ENCODE measurements at places on chromosomes 6 and 20.

DNA sequence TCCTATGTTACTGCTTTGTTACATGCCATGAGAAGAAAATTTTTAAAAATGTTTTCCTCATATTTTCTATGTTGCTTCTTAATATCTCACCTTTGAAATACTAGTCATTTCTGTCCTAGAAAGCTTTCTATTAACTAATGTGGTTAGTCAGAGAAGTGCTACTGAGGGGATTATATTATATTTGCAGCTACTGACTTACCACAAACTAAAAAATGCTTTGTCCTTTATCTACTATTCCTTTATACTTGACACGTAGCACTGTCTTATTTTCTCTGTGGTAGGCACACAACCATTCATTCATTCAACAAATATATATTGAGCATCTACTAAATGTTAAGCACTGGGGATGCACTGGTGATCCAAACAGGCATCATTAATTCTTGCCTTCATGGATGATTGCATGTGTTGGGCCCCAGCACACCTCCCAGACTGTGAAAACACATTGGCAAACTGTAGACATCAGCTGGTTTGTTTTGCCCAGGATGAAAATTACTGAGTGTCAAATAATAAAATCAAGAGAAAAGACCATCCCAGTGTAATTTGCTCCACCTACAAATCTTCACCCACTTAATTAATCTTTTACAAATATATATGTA is 10.7 kb upstream of the MLIP start:
- DNase-seq, result no peak

GRCh38 chr6:1856381-1856780 is 246.7 kb downstream of the FOXC1 start:
- DNase-seq, result peak; percentile 70

DNA sequence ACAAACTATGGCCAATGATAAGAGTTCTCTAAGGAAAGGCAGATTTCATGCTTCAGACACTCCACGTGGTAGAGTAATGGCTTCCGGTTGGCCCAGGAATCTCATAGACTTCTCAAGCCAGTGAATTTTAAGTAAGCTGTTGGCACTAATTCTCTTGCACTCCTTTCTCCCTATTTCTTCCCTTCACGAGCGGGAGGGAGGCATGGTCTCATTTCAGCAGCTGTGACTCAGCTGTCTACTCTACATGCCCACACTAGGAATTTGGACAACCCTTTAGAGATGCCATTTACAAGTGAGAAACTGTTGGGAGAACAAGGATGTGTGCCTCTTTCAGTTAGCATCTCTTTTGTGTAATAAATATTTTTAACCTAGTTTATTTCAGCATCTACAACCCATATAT is 107.7 kb downstream of the PTPRK start:
- DNase-seq, result peak; percentile 33

GRCh38 chr6:40343877-40344565 is 243.1 kb downstream of the LRFN2 start:
- no peak for DNase-seq

DNA sequence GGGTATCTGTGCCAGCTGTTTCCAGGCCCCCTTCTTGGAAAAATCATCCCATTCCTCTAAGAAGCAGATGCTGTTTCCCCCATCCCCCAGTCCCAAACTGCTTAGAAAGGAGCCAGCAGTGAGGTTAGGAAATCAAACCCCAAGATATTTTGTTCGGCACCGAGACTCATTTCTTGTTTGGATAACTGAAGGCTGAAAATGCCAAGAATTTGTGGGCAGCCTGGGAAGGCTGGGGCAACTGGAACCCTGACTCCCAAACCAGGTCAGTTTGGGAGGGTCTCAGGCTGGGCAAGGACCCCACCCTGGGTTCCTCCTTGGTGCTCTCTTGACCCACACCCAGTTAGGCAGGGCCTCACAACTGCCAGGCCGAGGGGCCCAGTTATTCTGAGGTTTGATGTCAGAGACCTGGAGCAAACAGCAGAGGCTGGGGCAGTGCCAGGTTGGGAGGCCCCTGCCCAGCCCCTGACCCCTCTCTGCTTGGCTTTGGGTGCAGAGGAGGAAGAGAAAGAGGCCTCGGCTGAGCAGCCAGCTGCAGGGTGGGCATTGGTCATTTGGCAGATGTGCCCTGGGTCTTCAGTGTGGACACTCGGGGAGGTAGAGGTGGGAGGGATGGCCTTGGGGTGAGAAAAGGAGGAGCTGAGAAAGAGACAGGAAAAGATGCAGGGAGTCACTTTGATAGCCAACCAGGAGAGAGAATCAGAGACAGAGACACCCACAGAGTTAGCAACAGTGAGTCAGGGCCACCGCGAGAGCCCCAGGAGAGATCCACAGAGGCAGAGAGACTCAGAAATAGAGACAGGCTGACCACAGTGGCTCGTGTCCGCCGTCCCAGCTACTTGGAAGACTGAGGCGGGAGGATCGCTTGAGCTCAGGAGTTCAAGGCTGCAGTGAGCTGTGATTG is 5.0 kb downstream of the ANGPT4 start:
- DNase-seq, result peak; percentile 62

DNA sequence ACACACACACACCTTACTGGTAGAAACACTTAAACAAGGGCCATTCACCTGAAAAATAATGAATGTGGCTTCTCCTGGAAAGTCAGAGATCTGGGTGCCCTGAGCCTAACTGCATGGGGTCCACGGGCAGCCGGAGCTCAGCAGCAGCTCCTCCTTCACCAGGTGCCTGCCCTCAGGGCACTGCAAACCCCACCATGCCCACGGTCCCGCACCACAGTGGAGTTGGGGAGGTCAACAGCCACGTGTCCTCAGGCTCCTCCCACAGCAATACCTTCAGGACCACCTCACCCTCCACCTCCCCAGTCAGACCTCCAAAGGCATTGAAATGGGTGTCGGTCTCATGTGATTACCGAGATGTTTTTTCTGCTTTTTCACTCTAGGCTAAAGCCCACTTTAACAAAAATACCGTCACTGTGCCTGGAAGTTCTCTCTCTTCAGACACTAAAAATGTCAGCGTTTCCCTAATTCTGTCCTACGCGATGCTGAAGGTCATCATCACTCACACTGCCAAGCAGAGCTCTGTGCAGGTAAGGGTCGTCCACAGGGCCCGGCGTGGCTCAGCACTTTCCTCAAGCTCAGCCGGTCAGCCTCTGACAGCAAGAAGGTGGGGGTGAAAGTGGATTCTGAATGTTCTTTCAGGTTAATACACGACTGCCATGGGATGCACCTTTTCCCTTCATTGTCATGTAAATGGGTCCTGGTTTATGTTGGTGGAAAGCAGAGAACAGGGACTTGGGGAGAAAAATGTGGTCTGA is 48.9 kb downstream of the CDK5RAP1 start:
- DNase-seq, result no peak

- no peak for DNase-seq
Measured at GRCh38 chr6:37049758-37050044, 44.2 kb downstream of the FGD2 start.

DNA sequence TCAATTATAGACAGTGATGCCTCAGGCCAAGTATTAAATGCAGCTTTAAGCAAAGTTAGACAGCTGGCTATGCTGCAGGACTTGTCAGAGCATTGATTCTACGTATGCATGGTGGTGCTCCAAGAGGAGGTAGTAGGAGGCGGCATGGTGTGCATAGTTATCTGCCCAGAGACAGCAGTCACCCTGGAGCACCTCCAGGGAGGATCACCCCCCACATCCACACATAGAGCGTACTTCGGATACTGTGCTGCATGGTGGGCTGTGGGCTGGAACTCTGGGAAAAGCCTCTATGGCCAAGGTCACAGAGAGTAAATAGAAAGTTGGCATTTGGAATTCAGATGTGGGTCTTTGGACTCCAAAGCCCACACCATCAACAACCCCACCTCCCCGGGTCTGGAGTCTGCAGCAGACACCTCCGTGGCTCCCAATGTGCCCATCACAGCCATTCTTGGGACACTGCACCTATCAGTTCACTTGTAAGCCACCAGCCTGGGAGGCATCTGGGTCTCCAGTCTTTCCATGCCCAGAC is 64.5 kb upstream of the STX16 start:
- DNase-seq, result no peak

DNA sequence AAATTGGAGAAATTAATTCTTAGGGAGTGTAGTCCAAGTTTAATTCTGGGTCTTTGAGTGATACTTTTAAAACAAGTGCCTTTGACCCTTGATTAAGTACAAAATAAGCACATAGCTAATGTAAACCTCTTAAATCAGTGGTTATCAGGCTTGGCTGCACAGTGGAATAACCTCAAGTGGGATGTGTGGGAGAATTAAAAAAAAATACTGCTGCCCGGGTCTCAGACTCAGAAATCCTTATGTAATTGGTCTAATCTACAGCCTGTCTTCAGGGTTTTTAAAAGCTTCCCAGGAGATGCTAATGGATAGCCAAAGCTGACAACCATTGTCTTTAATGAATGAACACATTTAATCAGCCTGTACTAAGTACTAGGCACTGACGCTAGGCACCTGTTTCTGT is 28.5 kb upstream of the TMEM14A start:
- no peak for DNase-seq

GRCh38 chr6:79138146-79138545 is 60.1 kb upstream of the PHIP start:
- no peak for DNase-seq

- DNase-seq, result no peak
Measured at GRCh38 chr6:98092331-98092730, 742.0 kb upstream of the POU3F2 start.

GRCh38 chr6:16286151-16286522 is 47.8 kb downstream of the GMPR start:
- DNase-seq, result peak; percentile 32

- DNase-seq, result no peak
Measured at GRCh38 chr20:61014491-61014890, 237.6 kb upstream of the CDH4 start.

GRCh38 chr20:49171909-49172308 is 16.2 kb downstream of the STAU1 start:
- no peak for DNase-seq

GRCh38 chr6:133550026-133550425 is 308.9 kb downstream of the EYA4 start:
- DNase-seq, result no peak

DNA sequence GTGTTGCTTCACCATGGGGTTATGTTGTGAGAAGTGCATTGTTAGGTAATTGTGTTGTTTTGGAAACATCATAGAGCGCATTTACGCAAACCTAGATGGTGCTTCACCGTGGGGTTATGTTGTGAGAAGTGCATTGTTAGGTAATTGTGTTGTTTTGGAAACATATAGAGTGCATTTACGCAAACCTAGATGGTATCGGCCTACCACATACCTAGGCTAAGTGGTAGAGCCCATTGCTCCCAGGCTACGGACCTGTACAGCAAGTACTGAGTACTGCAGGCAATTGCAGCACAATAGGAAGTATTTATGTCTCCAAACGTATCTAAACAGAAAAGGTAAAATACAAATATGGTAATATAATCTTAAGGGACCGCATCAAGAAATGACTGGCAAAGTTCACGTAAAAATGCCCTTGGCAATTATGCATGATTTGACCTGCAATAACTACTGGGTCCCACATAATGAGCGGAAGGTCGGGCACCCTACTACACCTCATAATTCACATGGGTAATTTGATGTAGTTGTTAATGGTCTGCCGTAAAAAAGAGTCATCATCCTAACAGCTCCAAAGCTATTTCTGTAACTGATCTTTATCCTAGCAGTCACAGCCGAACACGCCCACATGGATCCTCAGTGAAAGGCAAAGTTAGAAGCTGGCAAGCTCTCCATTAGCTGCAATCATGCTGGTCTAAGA is 76.0 kb downstream of the RSPH3 start:
- DNase-seq, result peak; percentile 20

- DNase-seq, result no peak
Measured at GRCh38 chr20:436476-436875, 25.9 kb downstream of the TBC1D20 start.

GRCh38 chr6:164104432-164104831 is 689.9 kb downstream of the QKI start:
- DNase-seq, result no peak

DNA sequence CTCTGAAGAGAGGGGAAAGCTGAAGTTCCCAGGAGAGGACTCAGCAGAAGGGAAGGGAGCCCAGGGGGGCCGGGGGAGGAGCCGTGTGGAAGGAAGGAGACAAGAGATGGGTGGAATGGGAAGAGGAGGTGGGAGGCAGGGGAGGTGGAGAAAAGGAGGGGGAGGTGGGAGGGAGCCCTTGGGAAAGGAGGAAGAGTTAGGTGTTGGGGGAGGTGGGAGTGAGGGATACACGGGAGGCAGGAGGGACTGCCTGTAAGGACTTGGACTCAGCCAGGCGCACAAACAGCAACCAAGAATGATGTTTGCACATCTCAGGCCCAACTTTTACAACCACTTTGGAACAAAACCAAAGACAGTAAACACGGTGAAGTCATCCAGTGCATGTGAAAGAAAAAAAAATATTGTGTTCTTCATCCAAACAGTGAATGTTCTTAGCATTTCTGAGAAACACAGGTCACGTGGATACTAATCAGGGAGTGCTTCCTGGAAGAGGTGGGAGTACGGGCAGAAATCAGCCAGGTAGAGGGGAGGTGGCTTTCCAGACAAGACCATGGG is 17.4 kb upstream of the LSM14B start:
- peak; percentile 29 for DNase-seq

GRCh38 chr20:49482621-49483017 is at the start of gene KCNB1:
TSS of gene KCNB1 (minus strand) at chr20:49482668. CDS start at chr20:49482480, 188 bp downstream.
- peak; percentile 50 for DNase-seq

DNA sequence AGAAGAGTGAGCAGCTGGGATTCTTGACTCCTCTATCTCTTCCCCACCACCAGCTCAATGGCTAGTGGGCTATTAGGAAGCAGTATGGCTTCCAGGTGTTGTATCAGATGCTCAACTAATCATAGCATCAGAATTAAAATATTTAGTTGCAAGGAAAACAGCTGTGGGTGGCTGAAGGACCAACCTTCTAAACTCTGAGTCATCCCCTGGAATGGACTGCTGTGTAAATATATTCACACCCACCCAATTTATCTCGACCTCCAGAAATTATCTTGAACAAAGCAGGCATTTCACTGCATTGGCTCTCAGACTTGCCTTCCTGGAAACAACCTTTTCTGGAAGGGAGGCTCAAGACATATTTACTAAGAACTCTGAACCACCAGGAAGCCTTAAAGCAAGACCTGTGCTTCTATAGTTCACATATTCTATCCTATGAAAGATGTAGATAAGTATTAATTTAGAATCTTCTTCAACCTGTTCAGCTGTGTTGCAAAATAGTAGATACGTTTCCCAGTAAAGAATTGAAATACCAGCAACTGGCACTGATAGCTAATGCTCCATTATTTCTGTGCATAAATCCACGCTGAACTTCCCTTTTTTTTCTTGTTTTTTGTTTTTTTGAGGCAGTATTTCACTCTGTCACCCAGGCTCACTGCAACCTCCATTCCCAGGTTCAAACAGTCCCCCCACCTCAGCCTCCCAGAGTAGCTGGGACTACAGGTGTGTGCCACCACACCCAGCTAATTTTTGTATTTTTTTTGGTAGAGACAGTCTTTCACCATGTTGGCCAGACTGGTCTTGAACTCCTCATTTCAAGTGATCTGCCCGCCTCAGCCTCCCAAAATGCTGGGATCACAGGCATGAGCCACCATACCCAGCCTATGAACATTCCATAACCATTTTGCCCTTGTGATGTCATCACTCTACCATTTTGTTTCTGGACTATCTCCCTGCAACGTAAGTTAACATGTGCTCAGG is 56.9 kb upstream of the CD2AP start:
- DNase-seq, result peak; percentile 28

GRCh38 chr20:57403216-57403615 is 12.0 kb downstream of the RBM38 start:
- no peak for DNase-seq

All from M059J (cell line).